Activated CD8-positive, alpha-beta T cell treated with anti-CD3 and anti-CD28 coated beads, Interleukin-2, amount 10 ng/mL, durations not matched to agents 7 days and 5 days (primary cell): ENCODE measurements at places on chromosomes 11 and 22.

GRCh38 chr11:64337538-64338249, 2.3 kb upstream of the CCDC88B start:
- no peak for DNase-seq

DNA sequence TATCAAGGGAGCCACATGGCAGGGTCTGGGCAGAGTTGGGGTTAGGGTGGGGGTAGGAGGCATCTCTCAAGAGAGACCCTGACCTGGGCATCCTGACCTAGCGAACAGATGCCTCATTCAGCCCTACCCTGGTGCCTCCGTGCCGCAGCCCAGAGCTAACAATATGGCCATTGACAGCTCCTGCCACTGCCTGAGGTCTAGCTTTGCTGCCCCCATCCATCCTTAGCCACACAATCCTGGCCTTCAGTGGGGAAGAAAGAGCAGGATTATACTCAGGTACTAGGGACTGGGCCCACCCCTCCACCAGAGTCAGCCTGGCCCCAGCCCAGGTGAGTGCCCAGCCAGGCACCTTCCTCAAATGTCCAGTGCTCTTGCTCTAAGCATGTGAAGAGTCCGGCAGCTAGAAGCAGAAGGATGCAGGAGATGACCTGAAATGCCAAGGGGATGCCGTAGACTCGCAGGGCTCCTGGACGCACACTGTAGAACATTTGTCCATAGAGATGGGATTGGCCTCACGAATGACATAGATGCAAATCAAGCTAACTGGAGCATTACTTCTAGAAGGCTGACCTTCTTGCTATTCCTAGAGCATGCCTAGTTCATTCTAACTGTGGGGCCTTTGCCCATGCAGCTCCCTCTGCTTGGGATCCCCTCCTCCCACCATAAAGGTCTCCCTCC, 13.3 kb upstream of the SERPINH1 start:
- no peak for DNase-seq

- peak; percentile 94 for DNase-seq
These were observed 9.3 kb downstream of the TFIP11 start for GRCh38 chr22:26502688-26503561.

DNA sequence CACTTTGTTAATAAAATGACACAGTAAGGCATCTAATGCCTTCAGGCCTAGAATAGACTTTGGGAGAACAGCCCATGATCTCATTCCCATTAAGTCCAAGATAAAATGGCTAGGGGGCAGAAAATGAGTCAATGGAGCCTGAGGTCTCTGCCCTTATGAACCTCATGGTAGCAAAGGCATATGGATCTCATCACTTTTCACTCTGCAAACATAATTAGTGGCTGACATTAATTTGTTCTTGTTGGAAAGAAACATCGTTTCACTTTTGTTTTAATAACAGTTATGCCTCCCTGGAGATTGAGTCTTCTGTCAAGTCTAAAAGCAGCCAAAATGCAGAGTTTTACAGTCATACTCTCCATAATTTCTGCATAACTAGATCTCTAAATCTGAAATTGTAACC, 111.8 kb upstream of the API5 start:
- DNase-seq = no peak

GRCh38 chr11:70661761-70662501, 263.6 kb downstream of the CTTN start:
- DNase-seq = no peak

GRCh38 chr11:40328890-40329614, 1130.4 kb downstream of the LRRC4C start:
- DNase-seq = no peak

GRCh38 chr11:43245466-43245865, 66.3 kb upstream of the API5 start:
- no peak for DNase-seq

DNA sequence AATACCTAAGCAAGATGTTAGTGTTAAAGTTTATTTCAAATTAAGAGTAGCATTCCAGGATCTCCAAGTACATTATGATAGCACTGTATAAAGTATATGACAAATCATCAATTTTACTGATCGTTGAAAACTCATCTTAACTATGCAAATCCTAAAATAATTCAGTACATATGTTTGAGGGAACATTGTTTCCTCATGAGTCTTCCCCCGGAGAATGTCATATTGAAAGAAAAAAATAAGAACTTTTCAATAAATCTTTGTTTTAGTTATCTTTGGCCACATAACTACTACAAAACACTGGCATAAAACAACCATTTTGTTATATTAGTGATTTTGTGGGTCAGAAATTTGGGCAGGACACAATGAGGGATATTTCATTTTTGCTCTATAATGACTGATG, 135.4 kb downstream of the METTL15 start:
- DNase-seq = no peak

DNA sequence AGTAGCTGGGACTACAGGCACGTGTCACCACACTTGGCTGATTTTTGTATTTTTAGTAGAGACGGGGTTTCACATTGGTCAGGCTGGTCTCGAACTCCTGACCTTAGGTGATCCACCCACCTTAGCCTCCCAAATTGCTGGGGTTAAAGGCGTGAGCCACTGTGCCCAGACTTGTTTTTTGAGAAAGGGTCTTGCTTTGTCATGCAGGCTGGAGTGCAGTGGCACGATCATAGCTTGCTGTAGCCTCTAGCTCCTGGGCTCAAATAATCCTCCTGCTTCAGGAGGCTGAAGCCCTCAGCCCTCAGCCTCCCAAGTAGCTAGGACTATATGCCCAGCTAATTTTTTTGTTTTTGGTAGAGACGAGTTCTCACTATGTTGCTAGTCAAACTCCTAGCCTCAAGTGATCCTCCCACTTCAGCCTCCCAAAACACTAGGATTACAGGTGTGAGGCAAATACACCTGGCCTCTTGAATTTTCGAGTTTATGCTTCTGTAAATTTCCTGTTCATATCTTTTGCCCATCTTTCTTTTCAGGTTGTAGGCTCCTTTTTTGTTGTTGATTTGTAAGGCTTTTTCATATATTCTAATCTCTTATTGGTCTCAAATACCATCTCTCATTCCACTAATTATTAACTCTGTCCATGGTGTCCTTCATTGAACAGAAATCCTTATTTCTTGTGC, 3.4 kb upstream of the RBM4B start:
- no peak for DNase-seq

GRCh38 chr11:121762820-121763219, 310.1 kb upstream of the SORL1-AS1 start:
- DNase-seq = no peak

- no peak for DNase-seq
These were observed 1212.5 kb downstream of the LRRC4C start for GRCh38 chr11:40246983-40247382.

DNA sequence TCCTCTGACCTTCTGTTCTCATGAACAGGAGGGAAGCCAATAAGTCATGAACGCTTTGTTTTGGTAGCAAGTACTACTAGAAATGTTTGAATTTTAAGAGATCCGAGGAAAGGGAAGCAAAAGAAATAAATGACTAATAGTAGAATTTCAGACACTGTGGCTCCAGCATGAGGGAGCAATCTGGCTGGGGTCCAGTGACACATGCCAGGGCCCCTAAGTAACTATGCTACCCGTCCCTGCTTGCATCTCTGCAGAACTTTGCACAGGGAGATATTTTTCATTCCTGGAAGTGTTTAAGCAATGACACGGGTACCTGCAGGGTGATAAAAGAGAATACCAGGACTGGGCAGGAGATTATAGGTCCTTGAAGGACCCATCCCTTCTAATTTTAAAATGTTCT, 7.3 kb upstream of the ADAMTS8 start:
- DNase-seq = no peak

DNA sequence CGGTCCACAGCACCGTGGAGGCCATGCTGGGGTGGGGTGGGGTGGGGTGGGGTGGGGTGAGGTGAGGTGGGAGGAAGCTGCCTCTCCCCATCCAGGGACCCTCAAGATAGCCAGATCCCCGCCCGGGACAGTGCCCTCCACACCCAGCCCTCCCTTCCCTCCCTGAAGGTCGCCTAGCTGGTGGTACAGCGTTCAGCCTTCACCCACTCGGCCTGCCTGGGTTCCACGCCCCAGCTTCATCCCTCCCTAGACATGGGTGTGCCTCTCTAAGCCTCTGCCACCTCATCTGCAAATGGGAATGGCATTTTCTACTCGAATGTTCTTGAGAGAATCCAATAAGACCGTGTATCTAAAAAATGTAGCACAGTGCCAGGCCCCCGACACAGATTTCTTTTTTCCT, 17.8 kb downstream of the KCTD17 start:
- no peak for DNase-seq

DNA sequence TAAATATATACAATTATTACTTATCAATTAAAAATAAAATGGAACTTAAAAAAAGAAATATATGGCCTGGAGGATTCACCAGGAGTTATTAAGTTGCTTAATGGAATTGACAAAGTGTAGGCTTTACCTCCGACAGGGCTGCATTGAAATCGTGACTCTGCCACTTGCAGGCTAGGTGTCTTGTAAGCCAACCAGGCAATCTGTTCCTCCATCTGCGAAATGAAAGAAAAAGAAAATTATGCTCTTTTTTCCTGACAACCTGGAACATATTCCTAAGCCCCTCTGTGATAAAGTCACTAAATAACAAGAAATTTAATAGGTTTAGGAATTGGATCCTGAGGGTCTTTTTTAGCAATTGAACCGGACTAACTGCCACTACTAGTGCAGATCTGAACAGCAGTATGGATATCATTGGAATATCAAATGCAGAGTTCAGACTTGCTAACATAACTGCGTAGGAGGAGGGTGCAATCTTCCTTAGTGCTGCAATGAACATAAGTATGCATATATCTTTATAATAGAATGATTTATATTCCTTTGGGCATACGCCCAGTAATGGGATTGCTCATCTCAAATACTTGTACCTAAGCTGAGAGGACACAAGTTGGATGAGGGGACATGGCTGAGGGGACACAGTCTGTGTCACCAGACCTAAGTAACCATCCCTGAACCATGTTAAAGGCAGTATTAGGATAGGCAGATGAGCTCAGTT, 42.5 kb upstream of the CEP126 start:
- DNase-seq = no peak

GRCh38 chr11:69294571-69295078, 670 bp downstream of the MYEOV start:
- no peak for DNase-seq

- DNase-seq = no peak
These were observed 234.5 kb downstream of the NXPE2 start for GRCh38 chr11:114912826-114913225.

GRCh38 chr22:23530106-23530505, 50.0 kb downstream of the IGLL1 start:
- DNase-seq = no peak

DNA sequence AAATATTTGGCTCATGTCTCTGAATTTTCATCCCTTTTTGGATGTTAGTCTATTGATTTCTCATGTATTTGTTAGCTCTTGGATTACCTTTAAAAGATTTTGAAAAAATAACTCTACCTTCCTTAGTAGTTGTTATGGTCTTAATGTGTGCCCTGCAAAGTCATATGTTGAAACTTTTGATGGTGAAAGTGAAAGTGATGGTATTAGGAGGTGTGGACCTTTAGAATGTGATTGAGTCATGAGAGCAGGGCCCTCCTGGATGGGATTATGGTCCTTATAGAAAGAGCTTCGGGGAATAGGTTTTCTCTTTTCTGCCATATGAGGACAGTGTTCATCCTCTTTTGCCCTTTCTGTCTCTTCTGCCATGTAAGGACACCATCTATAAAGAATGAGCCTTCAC, 33.6 kb upstream of the MPPED2 start:
- DNase-seq = no peak

DNA sequence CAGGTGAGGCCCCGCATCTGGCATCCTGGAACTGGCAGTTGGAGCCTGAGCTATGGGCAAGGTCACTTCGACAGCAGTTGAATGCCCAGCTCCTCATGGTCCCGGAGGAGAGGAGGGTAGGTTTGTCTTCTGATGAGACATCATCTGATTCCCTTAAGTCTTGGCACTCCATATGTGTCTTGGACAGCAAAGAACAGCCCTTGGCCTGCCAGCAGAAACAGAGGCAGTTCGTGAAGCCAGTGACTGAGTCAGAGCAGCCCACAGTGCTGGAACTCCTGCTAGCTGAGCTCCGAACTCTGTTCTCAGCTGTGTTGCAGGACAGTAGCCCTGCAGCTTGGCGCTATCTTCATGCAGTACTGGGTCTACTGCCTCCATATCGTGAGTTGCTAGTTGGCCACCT, 1.0 kb downstream of the DNHD1 start:
- no peak for DNase-seq

GRCh38 chr11:74989260-74989638, 516 bp downstream of the NEU3 start:
- DNase-seq = no peak

DNA sequence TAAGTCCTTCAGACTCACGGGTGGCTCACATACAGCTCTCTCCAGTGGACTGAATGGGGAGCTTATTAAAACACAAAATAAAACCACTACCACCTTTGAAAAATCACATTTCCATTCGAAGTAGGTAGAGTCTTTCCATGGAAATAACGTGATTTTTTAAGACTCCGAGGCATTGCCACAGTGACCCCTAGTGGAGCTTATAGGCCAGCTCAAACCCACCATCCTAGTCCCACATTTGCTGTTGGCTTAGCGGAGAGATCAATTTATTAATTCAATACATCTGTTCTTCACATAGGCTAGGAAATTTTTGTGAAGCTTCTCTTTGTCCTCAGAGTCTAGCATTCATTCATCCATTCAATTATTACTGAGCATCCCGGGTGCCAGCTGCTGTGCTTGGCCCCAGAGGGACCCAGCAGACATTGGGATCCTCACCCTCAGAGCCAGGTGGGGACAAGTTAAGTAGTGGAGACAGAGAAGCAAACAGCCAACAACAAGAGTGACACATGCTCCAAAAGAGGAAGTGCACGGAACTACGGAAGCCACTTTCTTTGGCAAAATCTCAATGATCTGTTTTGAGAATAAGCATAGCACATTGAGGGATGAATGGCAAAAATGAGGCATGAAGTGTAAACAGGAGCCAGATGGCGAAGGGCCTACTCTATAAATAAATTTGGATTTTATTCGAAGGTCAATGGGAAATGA, 10.2 kb upstream of the P4HA3 start:
- DNase-seq = peak; percentile 25

DNA sequence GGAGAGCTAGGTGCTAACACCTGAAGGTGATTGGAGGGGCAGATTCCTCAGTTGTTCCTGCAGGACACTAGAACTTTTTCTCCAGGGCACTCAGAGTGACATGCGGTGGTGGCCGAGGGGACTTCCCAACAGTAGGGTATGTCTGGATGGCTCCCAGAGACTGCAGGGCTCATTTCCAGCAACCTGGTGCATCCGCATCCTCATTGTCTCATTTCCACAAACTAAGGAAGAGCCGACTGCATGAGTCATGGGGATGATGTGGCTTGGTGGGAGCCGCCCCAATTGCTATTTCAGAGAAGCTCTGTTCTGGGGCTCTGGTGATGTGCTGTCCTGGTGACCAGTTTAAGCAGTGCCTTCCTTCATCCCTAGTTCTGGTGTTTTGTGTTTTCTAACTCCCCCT, 2.8 kb upstream of the ROBO4 start:
- DNase-seq = no peak
